Brain (organoid and tissue), 16 donors: ENCODE measurements at places on chromosomes 6 and 20. TPM values are rescaled to one million over a fixed set of nuclear protein-coding genes. Genes with fewer than 3 reads are reported as not detected.

SYCP2L gene
- polyA plus RNA-seq = 0.75 TPM

OR12D3 gene
- polyA plus RNA-seq = not detected

MRAP2 gene
- 102 TPM for polyA plus RNA-seq

MAP7 gene
- polyA plus RNA-seq = 40.4 TPM

HLA-F gene
- 11.5 TPM for polyA plus RNA-seq
